ENCODE measurements at places on chromosomes 2 and 18. TPM values are rescaled to one million over a fixed set of nuclear protein-coding genes. Genes with fewer than 3 reads are reported as not detected.

- no peak for DNase-seq
These were observed 553.3 kb downstream of the ARHGAP15 start for GRCh38 chr2:143682436-143683055.

GRCh38 chr2:143426296-143426695, 297.1 kb downstream of the ARHGAP15 start:
- no peak for DNase-seq

- no peak for DNase-seq
These were observed 79.7 kb downstream of the CCBE1 start for GRCh38 chr18:59617468-59617932.

DNA sequence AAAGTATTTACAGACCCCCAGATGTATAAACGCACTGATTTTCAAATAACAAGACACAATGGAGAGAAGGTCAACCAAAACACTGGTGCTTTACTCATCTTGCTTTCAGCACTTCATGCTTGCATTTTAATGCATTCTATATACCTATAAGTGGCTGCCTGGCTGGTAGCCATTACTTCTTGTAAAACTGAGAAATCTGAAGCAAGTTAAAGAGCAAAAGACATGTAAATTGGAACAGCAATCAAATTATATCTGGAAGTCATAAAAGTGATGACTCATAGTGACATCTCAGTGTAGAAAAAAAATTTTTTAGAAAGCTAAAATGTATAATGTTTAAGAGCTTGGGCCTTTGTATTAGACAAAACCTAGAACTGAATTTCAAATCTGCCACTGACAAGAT, 106.2 kb downstream of the CCDC141 start:
- DNase-seq = no peak

DNA sequence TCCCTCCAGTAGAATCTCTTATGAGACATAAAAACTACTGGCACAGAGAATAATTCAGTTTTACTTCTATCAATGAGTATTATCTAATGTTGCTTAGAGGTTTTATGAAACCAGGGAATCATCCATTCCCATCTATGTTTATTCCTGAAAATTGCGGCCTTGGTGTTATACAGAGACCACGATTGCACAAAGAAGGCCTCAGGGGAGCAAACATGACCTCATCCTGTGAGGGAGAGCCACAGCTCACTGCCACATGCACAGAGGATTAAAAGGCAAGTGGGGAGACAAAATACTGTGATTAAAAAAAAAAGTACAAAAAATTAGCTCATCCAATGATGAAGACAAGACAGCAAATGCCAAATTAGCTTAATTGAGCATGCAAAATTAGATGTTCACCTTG, 111.8 kb upstream of the SLC35G4 start:
- no peak for DNase-seq

DNA sequence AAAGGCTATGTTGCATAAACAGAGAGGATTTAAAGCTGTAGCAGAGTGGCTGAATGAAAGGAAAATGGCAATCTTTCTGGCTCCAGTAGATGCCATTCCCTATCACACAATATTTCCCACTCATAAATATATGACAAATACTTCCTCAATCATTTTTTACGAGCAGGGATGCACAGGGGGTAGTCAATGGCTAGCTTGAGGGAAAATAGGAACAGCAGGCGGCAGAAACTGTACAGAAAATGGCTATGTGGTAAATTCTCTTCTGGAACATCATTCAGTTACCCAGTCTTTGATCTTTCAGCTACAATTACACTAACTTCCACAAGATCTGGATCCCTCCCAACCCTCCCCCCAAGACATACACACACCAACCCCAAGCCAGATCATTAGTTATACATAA, 127.2 kb downstream of the OLA1 start:
- DNase-seq = no peak

DNA sequence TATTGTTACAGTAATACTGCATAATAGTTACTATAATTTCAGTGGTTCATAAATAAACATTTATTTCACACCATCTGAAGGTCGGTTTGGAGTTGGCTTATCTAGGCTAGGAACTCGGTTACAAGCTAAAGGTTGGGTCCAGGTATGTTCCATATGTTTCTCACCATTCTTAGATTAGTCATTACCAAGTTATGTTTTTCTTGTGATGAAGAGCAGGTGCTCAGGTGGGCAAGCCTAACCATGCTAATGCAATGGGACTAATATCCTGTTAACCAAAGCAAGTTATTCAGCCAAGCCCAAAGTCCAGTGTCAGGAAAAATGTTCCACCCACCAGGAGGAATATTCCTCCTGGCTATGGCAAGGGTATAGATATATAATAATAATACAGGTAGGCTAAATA, 93.2 kb downstream of the CPO start:
- DNase-seq = no peak

DNA sequence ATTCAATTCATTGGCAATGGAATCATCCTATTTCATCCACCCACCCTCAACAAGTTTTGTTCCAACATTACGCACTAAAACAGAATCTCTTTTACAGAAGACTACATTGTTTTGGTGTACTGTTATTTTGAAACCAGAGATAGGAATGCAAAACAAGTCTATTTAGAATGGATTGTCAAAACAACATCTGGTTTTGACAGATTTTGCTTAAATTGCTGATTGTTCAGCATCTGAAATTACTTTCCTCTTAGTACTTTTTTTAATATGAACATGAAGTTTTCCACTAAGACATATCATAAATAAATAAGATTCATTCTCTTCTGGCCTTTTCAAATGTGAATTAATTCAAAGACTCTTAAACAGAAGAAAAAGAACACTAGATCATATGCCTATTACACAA, 323.9 kb upstream of the TFPI start:
- no peak for DNase-seq

DNA sequence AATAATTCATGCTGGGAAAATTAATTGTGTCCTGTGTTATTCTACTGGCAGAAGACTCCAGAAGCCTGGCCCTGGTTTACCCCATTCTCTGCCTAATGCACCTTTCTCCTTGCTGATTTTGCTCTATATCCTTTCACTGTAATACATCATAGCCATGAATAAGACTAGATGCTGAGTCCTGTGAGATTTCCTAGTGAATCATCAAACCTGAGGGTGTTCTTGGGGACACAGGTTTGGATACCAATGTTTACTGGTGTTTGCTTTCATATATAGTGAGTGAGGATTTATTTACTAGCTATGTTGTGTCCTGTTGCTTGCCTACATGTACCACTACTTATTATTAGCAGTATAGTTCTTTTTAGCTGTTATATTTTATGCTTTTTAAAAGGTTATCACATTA, 6.5 kb downstream of the METTL5 start:
- no peak for DNase-seq

DNA sequence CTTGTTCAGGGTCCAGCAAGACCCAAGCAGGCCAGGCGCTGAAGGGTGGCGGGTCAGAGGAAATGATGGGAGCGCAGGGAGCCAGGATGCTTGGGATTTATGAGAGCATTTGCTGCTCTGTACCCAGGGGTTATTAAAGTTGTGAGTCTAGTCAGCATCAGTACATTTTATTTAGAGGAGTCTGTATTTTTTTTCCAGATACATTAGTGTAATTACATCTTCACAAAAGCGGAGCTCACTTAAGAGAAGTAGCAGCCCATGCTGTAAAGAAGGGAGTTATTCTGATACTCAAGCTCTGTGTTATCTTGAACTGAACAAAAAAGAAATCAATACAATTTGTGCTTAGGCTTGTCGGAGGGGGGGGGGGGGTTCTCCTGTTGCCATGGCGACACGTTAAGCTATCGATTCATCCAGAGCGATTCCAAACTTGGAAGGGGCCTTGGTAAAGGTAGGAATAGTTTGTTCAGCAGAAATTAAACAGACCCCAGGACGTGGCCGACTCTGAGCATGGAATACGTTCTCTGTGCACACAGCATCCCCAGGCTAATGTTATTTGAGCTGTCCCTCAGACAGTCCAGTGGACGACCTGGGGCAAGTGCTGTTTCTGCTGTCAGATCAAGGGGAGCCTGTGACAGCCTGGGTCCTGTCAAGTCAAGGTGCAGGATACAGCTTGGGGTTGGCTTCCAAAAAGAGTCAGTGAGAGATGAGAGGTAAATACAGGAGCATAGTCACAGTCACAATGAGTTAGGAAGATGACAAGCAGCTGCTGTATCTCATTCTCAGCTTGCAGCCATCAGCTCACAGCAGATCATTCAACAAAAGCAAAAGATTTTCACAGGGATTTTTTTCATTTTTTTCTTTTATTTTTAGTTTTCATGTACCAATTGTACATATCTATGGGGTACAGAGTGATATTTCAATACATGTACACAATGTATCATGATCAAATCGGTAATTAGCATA, 387.6 kb downstream of the DCDC2C start:
- DNase-seq = no peak

GRCh38 chr2:166419616-166419934, 43.8 kb upstream of the SCN9A start:
- DNase-seq = no peak

DNA sequence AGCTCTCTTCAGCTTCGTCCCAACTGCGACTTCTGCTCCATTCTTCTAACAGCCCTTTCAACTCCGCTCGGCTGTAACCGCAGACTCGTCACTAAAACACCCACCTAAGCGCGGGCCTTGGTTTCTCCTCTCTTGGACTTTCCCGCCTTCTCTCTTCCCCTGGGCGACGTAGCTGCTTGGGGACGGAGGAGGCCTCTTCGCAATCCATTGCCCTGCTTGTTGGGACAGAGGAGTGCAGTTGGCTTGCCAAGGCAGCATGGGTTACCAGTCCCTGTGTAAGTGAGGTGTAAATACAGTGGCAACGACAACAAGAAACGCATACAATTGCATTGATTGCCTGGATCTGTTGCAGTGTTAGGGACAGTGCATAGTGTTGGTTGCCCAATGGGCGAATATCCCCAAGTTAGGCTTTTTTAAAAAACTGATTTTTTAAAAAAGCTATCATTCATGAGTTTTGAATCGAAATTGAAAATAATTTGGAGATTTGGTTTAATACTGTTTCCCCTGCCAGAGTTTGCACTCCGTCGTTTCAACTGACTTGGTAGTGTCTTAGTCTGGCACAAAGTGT, 484 bp upstream of the DARS1 start:
- no peak for DNase-seq

RNF125 gene
- 8.1 TPM for total RNA-seq

ATOH8 gene
- 44.9 TPM for total RNA-seq

ASAP2 gene
- total RNA-seq = 24.3 TPM

EHBP1 gene
- 45.8 TPM for total RNA-seq

ITGB6 gene
- 65.2 TPM for total RNA-seq

GPR75 gene
- total RNA-seq = 3.2 TPM
